ENCODE measurements at places on chromosomes 2 and 18.

DNA sequence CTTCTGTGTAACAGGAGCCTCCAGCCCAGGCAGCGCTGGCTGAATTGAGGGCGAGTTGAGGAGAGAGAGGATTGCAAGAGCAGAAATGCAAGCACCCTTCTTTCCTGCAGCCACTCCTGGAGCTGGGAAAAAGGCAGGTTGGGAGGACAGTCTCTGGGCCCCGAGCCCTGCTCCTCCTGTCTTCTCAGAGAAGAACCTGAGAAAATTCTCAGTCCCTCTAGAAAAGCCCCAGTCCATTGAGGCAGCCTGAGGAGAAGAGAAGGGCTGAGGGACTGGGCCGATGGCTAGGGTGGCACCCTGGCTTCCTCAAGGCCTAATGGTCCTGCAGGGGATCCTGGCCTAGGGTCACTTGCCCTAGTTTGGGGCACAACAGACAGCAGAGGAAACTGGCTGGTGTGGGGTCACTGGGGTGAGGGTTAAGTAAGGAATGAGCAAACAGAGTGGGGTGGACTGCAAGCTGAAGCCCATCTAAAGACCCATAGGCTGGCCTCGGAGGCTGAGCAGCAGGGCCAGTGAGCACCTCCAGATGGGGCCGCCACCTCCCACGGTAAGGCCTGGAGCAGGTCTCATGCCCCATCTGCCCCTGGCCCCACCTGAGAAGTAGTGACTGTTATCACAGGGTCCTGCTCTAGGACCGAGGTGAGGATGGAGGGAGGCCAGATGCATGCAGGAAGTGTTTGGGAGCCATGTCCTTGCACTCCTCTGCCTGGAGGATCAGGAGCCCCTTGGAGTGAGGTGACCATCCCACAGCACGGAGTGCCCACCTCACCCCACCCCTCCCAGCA is 12.4 kb downstream of the CIB4 start:
- no peak for DNase-seq

GRCh38 chr2:15953147-15953630 is 12.8 kb downstream of the MYCN start:
- DNase-seq: no peak

DNA sequence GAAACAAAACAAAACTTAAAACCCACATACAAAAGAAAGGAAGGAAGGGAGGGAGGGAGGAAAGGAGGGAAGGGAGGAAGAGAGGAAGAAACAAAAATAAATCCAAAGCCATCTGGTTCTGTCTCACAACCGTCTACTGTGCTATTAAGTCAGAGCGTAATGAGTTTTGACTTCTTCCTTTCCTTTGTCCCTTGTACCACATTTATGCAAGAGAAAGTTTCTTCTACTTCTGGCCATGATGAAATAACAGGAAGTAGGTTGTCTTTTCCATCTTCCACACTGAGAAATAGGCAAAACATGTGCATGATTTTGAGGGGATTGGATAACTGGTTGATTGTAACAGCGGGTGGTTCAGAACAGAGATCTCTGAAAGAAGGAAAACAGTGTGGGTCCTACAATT is 121.4 kb downstream of the CTAGE1 start:
- no peak for DNase-seq

- DNase-seq: no peak
Measured at GRCh38 chr2:29560566-29560965, 360.8 kb downstream of the ALK start.

- DNase-seq: no peak
Measured at GRCh38 chr2:130834931-130835765, 1.6 kb upstream of the ARHGEF4 start.

- no peak for DNase-seq
Measured at GRCh38 chr2:209565896-209566582, 142.2 kb downstream of the MAP2 start.

DNA sequence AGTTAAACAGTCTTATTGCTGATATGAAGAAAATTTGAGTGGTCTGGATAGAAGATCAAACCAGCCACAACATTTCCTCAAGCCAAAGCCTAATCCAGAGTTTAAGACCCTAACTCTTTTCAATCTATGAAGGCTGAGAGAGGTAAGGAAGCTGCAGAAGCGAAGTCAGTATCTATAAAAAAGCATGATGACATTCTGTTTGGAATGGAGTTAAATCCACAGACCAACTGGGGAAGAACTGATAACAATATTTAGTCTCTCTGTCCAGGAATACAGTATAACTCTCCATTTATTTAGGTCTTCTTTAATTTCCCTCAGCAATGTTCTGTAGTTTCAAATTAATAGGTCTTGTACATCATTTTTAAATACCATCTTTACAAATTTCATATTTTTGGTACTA is 16.0 kb downstream of the PIGN start:
- no peak for DNase-seq

- DNase-seq: no peak
Measured at GRCh38 chr2:7071916-7072556, 154.8 kb downstream of the RNF144A start.

DNA sequence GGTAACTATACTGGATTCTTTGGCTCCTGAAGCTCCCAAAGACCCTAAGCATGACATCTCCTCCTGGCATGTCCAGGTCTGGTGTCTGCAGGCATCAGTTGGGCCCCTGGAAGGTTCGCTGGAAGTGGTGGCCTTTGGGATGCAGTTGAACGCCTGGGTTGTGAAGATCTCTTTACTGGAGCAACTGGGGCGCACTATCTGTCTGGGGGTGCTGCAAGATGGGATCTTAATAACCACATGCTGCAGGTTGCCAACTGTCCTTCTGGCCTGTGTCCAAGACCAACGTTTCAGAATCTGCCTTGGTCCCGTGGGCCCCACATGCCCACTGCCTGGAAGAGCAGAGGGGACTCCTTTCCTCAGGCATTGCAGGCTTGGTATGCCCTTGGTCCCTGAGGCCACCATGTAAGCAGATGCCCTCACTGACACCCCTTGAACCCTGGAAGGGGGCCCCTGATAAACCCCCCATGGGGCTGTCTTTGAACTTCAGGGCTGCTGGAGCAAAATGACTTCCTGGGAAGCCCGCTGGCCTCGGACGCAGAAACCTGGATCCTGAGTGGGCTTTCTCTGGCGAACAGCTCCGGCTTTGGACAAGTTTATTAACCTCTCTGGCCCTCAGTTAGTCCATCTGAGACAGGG is 101.9 kb downstream of the TWIST2 start:
- DNase-seq: no peak

GRCh38 chr2:49943944-49944778 is 789.8 kb upstream of the FSHR start:
- DNase-seq: no peak

- peak; percentile 52 for DNase-seq
Measured at GRCh38 chr2:156476850-156477206, 40.6 kb downstream of the GPD2 start.

GRCh38 chr18:62399781-62400308 is 74.7 kb downstream of the TNFRSF11A start:
- DNase-seq: peak; percentile 6

- DNase-seq: no peak
Measured at GRCh38 chr2:171814174-171814573, 79.9 kb downstream of the SLC25A12 start.

DNA sequence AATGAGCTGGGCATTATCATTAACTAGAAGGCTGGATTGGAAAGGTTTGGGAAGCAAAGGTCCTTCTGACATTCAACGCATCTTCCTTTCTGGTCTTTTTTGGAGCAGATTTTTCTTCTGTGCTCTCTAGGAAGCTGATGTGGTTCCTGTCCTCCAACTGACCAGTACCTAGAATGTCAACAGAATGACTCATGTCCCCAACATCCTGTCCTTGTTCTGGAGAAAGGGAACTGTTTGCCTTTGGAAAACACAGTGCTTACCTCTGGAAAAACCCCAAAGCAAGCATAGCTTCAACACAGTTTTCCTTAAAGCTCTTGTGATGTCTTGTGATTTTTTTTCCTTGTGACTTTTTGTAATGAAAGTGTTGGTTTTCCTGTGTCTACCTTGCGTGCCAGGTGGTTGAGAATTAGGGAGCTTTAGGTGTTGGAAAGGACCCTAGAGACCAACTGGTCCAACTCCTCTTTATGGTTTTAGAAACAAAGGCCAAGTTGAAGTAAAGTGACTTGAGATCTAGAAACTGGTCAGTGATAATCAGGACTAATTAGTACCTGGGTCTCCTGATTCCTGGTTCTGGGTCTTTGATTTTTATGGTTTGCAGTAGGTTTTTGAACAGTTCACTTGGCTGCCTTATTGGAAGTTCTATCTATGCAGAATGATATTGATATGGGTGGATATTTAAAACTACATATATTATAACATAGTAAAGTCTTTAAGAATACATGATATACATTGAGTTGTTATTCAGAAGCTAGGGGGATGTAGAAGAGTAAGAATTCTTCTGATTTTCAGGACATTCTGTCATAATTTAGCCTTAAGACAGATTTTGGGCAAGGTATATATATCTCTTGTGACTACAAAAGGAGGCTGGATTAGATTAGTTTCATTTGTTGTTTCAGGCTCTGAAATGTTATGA is 70.5 kb downstream of the FMNL2 start:
- peak; percentile 43 for DNase-seq

DNA sequence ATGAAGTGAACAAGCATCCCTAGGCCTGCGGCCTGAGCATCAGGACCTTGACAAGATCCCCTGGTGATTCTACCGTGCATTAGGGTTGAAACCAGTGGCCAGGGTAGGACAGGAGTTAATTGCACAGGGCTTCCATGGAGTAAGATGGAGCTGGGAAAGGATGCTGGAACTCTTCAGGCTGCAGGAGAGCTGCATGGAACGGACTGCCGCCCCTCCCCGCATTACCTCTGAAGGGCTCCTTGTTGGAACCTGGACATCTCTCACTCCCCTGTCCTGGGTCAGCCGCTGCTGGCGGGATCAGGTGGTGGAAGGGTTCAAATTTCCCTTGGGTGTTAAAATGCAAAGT is 156.6 kb upstream of the ID2 start:
- no peak for DNase-seq

DNA sequence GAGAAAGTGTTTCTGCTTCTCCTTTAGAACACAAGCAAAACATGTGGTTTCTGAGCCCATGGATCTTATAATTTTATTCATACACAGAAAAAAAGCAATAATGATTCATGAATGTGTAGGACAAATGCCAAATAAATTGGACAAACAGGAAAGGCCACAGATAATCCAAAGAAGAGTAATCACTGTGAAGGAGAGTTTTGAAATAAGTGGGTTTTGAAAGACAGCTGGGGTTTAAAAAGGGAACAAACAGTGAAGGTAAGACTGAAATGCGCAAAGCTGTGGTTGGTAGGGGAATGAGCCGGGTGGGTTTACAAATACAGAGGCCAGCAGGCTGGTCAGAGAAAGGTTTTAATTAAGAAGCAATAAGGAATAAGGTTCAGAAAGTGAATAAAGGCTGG is 50.0 kb upstream of the MBOAT2 start:
- DNase-seq: no peak

DNA sequence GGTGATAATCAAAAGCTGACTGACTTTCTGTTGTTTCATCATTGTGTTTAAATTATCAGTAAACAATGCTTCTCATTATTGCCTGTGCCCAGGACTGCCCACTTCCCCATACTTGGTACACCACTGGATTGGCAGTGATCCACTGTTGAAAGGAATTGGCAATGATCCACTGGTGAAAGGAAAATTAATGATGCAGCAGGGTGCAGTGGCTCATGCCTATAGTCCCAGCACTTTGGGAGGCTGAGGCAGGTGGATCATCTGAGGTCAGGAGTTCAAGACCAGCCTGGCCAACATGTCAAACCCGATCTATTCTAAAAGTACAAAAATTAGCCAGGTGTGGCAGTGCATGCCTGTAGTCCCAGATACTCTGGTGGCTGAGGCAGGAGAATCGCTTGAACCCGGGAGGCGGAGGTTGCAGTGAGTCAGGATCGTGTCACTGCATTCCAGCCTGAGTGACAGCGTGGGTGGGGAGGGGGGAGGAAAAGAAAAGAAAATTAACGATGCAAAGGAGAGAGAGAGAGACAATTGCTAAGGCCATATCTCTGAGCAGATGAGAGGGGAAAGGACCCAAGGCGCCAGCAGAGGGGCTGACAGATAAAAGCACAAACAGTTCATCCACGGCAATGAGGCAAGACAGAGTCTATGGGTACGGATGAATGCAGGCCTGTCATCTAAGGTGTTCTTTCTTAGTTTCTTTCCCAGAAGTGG is 10.2 kb upstream of the GTF2A1L start:
- peak; percentile 67 for DNase-seq

GRCh38 chr2:210443527-210443926 is 33.0 kb downstream of the LANCL1 start:
- DNase-seq: no peak

- DNase-seq: no peak
Measured at GRCh38 chr18:8501044-8501443, 108.2 kb upstream of the RAB12 start.

DNA sequence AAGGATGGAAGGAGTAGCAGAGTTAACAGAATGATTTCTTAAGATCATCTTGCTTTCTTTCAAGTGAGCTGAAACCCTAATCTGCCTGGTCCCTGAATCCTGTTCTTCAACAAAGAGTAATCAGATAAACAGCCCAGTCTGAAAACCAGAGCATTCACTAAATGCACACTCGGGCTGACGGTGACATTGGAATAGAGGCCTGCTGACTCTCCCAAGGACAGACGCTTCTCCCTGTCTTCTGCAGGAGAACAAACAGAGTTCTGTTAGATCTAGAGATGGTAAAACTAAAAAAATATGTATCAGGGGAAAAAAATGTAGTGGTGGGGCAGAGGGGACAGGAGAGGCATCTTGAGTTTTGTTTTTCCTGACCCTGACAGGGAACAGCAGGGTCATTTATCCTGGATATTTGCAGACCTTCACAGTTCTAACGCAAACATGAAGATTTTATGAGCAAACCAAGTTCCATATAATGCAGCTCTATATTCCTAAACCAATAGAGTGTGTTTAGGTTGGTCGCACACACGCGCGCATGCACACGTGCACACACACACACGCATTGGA is 7.3 kb downstream of the MATN3 start:
- no peak for DNase-seq

DNA sequence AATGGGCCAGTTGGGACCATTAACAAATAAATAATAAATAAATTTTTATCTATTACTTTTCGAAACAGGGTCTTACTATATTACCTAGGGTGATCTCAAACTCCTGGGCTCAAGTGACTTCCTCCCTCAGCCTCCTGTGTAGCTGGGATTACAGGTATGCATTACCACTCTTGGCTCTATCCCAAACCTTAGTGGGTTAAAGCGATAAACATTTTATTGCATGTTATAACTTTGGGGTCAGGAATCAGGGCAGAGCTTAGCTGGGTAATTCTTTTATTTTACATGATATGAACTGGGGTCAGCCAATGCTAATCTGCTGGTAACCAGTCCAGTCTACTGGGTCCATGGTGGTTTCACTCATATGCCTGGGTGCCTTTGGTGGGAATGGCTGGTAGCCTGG is 127.8 kb downstream of the MYO3B start:
- no peak for DNase-seq

- no peak for DNase-seq
Measured at GRCh38 chr2:217530392-217531090, 472.3 kb downstream of the TNS1 start.

DNA sequence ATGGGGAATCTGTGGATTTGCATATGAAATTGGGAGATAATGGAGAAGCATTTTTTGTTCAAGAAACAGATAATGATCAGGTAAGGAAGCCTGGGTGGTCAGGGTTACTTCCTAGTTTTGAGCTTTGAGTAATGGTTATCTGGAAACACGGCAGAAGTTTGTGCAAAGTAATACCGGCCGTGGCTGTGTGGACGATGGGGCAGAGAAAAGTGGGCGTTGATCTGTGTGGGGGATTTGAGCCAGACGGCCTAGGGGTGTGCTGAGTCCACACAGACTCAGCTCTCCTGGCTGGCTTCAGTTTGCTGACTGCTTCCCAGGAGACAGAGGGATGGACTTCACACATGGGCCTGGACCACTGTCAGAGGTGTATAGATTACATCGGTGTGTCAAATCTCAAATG is 21.3 kb downstream of the LPIN1 start:
- DNase-seq: no peak

All from Daoy (cell line).